GM04504 (cell line): ENCODE measurements at places on chromosomes 4 and X.

- DNase-seq: no peak
These were observed 1.2 kb downstream of the FAM241A start for GRCh38 chr4:112146502-112146813.

DNA sequence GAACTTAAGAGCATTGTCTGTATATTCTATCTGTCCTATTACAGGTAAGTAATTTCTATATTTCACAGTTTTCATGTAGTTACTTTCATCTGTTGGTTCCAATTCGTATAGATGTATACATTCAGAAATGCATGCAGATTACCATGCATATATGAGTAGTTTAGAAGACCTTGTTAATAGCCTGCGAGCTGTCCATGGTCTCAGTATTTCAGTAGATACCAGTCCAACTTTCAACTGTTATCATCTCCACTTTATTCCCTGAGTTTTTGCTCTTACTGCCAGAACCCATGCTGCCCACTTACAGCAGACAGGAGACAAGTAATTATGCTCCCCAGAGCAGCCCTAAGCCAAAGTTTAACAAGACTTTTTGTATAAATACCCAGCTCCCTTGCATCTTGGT lies 37.7 kb downstream of the VEGFC start:
- DNase-seq: no peak

DNA sequence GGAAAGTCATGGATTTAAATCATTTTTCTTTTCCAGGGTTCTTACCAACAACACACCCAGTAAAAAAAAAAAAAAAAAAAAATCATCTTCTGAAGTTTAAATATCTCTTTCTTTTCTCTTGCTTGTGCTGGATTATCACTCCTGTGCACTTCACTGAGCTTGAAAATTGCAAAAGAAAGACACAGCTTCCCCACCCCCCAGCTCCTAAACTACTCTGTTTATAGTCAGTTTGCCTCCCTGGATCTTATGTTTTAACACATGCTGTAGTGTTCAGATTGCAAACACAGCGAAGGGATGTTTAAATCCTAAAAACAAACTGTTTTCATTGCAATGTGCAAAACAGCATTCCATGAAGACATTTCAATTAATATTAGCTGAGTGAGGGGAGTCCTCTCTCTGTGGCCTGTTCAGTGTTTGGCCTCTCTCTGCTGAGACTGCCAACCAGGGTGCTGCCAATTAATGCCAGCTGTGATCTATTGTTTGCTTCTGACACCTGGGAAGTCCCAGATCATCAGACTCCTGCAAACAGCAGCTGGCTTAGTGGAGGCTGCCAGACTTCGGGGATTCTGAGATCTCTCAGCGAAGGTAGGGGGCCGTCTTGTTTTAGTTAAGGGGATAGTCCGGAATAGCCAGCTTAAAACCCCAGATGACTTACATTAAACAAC lies 171.1 kb upstream of the PITX2 start:
- no peak for DNase-seq

DNA sequence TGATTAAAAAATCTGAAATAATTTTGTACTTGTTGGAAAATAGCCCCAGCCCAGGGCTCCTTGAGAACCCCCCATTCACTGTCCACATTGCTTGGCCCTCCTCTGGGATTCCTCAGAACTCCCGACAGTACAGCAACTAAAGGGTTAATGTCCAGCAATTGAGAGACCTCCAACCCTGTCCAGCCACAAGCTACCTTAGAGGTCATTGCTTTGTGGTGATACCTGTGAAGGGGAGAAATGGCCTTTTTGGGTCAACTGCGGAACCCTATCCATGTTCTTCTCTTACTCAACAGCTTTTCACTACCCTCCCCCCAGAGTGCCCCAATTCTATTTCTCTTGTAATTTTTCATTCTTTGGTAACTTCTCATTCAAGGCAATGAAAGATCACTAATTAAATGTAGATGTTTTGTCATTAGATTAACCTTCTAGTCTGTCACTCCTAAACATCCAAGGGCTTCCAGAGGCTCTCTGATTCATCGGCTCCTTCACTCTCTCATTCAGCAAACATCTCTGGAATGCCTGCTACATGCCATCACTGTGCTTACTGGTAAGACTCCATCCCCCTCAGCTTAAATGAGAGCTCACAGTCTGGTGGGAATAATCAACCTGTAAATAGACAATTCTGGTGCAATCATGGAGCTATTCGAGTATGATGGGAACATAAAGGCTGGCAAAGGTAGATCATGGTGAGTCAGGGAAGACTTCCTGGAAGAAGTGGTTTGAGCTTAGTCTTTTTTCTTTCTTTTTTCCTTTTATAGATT lies 241.4 kb upstream of the PGRMC2 start:
- DNase-seq: peak; percentile 95

DNA sequence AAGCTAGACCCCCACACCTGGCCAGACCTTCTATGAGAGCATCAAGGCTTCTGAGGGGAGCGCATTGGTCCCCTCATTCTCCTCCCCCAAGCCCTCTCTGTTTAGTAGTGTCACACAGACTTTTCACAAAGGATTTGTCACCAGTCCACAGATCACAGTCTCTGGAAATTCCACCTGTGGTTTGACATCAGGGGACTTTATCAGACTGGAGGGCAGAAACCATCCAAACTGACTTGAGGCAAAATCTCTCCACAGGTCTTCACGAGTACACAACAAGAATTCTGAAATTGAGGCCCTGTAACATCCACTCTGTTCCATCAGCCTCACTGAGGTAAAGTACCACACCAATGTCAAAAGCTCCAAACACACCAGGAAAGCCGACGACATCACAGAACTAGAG lies 112.5 kb downstream of the SH3KBP1 start:
- no peak for DNase-seq

GRCh38 chr4:150619042-150619441 lies 37.1 kb downstream of the MAB21L2 start:
- no peak for DNase-seq

GRCh38 chr4:140367738-140368137 lies 5.7 kb upstream of the SCOC start:
- peak; percentile 2 for DNase-seq

- DNase-seq: no peak
These were observed 534 bp downstream of the MSX1 start for GRCh38 chr4:4859799-4860599.
